GM23248 (cell line): ENCODE measurements at places on chromosomes 2 and 18. TPM values are rescaled to one million over a fixed set of nuclear protein-coding genes. Genes with fewer than 3 reads are reported as not detected.

Gene CHCHD5
- total RNA-seq = 7.1 and 9.5 TPM in 2 replicates

Gene IL37
- total RNA-seq = not detected in 2 replicates

Gene TRABD2A
- total RNA-seq = 5.0 and 5.7 TPM in 2 replicates

Gene ST6GAL2
- not detected in 2 replicates for total RNA-seq

Gene PPM1B
- total RNA-seq = 17.4 and 24.4 TPM in 2 replicates

- peak; percentile 36 for DNase-seq
Measured at GRCh38 chr18:8507361-8507760, 101.9 kb upstream of the RAB12 start.

- no peak for DNase-seq
Measured at GRCh38 chr2:118145207-118145606, 56.9 kb downstream of the INSIG2 start.

DNA sequence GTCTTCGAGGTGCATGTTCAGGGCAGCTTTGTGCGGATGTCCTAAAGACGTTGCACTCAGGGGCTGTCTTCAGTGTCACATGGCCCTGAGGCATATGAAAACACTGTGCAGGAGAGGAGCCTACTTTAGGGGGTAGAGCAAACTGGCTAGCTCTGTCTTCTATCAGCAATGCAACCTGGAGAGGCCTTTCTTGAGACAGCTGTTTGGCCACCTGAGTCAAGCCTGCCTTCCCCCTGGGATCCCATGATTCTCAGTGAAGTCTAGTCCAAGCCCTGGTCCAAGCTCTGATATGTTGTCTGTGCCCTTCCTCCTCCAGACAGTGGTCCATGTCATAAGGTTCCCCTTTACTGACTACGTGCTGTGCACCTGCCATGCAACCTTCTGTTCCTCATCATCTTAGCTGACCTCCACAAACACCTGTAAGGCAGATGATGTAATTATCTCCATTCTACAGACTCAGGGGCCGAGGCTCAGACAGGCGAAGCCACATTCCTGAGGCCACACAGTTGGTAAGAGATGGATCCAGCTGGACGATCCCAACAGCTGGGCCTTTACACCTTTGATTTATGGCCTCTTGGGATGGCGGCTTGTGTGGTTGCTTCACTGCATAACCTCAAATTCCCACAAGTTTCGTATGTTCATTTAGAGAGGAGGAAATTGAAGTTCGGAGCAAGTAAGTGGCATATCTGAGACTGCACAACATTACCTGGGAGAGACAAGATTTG is 109.9 kb downstream of the COPS8 start:
- DNase-seq = no peak
